Neural crest cell (in vitro differentiated cells): ENCODE measurements at places on chromosomes 12 and 14.

DNA sequence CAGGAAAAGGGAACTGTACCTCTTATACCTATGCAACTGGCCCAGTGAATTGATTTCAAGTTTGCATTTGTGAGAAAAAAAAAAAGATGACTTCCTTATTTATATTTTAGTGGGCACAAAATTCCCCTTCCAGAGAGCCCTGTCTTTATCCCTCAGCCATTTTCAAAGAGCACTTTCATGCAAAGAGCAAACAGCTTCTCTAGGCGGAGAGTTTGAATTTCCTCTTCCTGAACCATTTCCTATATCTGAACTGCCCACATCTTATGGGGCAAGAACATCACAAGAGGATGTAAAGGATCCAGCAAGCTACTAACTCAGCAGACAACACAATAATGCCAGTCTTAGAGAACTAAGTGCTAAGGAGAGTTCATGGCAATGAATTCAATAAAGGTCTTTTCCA is 22.3 kb upstream of the PLXNC1 start:
- no peak for DNase-seq

DNA sequence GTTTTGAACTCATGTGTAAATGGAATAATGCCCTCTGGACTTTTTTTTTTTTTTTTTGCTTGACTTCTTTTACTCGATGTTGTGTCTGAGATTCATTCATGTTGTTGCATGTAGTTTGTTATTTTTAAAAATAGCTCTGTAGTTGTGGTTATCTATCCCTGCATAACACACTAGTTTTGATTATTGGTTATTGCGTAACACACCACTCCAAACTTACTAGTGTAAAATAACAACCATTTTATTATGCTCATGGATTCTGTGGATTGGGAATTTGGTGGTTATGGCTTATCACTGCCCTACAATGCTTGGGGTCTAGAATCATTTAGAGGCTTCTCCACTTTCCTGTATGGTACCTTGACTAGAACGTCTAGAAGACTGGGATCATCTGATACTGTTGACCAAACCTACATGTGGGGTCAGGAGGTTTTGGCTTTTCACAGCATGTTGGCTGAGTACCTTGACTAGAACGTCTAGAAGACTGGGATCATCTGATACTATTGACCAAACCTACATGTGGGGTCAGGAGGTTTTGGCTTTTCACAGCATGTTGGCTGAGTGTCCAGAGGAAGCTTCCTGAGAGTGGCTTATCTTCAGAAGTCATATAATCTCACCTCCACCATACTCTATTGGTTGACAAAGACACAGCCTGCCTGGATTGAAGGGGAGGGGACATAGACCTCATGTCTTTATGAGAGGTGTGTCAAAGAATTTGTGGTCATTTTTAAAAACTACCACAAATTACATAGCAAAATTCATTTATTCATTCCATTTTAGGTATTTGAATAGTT is 11.6 kb downstream of the VRK1 start:
- DNase-seq = no peak

- DNase-seq = no peak
Measured at GRCh38 chr12:68792952-68793351, 15.0 kb upstream of the MDM2 start.

GRCh38 chr12:67910360-67911274 is 78.6 kb upstream of the IFNG-AS1 start:
- no peak for DNase-seq

GRCh38 chr12:31006416-31007152 is 67.1 kb upstream of the DDX11 start:
- no peak for DNase-seq

- no peak for DNase-seq
Measured at GRCh38 chr14:36268121-36268520, 52.3 kb downstream of the MBIP start.

DNA sequence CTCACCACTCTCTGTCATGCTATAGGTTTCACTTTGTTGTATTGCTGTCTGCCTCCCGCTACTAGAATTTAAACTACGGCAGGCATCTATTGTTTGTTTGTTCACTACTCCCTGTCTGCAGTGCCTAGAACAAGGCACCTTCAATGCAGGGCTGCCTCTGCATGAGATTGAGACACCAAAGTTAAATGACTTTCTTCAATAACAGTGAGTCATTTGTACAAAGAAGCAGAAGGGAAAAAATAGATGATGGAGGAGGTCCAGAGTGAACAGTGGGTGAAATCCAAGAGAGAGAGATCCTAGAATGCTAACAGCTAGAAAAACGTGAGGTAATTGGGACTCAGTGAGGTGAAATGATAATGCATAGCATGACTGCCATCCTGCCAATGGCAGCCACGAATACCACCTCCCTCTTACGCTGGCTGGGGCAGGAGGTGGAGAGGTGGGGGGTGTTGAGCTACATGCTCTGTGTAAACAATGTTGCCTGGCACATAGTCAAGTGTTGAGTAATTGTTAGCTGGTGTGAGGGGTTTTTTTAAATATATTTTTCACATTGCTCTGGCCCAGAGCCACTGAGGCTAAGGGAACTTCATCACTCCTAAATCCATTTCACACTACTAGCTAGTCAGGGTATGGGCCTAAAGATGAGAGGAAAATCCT is 367.6 kb downstream of the RPS29 start:
- DNase-seq = no peak

DNA sequence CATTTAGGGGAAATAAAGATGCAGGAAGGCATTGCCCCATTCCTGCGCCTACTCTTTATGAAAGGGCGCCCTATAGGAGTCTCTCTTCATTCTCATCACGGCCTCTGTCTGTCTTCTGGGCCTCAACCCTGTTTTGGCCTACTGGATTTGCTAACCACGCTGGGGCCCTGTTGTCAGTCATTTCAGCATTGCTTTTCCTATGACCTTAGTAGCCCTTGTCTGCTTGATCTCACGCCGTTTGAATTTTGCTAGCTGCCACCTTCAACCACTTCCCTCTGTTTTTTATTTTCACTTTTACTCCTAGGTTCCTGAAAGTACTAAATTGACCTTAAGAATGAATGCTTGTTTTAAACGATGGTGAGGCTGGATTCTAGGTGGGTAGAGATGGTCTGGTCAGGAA is 139.0 kb downstream of the SYNE2 start:
- DNase-seq = no peak

DNA sequence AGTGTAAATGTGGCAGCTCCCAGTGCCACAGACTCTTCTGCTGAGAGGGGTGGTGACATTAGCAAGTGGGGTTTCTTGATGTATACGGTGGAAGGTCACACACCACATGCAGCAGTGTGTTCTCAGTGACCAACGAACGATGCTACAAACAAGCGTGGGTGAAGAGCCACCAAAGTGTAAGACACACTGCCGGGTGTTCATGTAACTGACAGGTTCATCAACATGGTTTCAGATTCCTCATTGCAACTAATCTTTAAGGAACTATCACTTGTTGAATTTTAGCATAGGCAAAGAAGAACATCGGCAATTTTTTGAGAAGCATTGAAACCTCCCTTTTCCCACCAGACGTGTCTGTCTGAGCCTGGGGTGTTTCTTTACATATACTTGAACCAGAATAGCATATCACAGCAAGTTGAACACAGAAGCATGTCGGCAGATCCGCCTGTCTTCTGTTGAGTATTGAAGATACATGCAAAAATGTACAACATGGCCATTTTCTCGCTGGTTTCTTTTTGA is 58.8 kb downstream of the PPP2R5C start:
- DNase-seq = no peak

- no peak for DNase-seq
Measured at GRCh38 chr12:101570047-101570446, 24.7 kb upstream of the MYBPC1 start.

- DNase-seq = no peak
Measured at GRCh38 chr12:71456316-71456715, 16.7 kb downstream of the LGR5 start.
